NCI-H1417 (cell line): ENCODE measurements at places on chromosomes 6 and 20.
A peak's percentile ranks its signal among the peaks of the same experiment; 100 is the strongest.

DNA sequence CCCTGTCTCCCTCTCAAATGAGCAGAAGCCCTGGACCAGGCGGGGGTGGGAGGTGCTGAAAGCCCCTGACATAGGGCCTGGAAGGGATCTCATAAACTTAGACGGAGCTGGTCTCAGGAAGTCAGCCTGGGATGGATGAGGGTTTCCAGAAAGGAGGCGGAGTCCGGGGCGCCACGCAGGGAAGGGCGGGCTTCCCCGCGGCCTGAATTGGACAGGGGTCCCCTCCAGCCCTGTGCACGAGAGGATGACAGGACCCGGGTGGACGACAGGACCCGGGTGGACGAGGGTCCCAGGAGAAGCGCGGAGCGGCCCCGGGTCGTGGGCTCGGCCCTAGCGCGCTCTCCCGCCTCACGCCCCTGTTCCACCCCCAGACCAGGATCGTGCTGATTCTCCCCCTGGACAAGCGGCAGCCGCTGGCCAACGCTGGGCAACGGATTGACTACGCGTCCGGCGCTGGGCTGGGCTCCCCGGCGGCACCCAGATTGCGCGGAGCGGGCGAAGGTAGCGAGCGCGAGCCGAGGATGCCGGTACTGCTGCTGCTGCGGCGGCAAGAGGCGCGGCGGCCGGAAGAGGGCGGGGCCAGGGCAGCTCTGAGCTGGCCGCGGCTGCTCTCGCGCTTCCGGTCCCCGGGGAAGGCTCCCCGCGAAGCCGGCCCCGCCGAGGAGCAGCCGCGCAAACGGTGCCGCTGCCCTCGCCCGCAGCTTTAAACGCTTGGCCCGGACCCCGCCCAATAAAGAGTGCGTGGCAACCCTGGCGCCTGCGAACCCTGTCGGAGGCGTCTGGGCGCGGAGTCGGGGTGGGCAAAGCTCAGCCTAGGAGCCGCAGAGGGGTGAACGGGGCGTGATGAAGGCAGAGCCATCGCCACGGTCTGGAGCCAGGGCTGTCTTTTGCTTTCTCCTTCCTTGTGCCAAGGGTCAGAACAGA lies 1.3 kb downstream of the C20orf144 start:
- peak; percentile 89 for DNase-seq

DNA sequence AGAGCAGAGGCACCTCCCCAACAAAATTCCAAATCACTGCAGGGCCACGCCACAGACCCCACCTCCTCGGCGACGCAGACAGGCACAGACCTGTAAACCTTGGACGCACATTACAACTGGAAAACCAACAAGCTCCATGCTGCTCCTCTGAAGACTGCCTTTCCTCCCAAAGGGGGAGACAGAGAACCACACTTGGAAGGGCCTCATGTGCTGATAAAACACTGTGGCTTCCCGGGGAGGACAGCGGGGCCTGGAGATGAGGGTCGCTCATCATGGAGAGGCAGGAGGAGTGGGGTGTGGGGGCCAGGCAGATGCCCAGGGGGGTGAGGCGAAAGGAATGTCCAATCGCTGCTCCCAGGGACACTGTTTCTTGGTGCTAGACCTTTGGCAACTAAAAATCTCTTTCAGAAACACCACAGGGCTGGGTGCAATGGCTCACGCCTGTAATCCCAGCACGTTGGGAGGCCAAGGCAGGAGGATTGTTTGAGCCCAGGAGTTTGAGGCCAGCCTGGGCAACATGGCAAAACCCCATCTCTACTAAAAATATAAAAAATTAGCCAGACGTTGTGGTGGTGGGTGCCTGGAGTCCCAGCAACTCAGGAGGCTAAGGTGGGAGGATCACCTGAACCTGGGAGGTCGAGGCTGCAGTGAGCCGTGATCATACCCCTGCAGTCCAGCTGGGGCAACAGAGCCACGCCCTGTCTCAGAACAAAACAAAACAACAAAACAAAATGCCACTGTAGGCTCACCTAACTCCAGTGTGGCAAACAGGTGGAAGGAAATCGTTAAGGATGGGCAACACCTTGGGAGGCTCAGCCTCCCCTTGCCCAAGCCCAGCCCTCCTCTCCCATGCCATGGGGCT lies 53.8 kb downstream of the ABHD12 start:
- DNase-seq, result no peak

DNA sequence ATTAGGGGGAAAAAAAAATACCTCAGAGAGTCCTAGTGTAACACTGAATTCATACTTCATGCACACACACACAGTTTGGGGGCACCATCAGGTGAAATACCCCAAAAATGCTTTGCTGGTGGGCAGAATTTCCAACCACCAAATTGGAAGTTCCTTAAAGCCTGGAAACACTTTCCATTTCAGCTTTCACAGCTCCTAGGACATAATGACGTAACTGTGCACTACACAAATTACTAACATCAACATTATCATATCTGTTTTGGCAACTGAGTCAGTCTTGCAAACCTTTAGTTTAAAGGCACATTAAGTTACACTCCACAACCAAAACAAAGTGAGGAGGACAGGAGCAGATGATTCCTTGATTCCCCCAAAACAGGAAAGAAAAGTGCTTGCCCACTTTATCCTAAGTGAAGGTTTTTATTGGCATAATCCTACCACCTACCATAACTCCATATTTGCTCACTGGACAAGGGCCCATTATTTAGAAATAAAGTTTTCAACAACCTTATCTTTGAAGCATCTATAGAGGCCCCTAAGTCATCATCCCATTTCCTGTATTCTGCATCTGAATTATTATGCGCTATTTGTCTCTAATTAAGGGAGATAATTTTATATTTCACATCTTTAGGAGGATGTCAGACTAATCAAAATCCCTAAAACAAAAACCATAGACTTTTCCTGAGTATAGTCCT lies 3.4 kb downstream of the MBOAT1 start:
- DNase-seq, result no peak

DNA sequence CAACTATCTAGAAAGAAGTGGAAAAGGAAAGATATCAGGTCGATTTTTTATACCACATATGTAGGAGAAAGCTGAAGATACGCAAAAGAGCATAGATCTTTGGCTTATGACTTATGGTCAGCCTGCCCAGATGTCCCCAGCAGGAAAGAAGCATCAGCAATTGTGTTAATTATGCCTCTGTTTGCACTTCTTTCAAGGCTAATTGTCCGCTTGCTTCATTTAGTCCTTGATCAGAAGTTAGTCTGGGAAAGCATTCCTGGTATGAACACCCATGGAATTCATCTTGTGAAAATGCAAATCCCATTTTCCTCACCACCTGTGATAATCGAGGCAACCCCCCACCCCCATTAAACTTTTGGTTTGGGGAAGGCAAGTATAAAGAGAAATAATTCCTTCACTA lies 62.8 kb downstream of the ATP9A start:
- no peak for DNase-seq

GRCh38 chr6:162343198-162343935 lies 384.2 kb downstream of the PRKN start:
- DNase-seq, result no peak

DNA sequence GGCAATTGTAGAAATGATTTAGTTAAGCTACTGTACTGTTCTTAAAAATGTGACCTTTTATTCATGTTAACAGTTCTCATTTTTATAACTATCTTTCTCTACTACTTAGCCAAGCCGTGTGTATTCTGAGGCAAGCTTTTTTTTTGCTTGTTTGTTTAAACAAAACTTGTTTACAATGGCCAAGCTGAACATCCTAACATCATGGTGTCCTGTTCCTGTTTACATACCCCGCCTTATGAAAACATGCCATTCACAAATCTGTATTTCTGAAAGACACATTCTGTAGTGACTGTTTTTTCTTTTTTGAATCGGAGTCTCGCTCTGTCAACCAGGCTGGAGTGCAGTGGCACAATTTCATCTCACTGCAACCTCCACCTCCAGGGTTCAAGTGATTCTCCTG lies 140.9 kb downstream of the NCOA3 start:
- DNase-seq, result no peak

DNA sequence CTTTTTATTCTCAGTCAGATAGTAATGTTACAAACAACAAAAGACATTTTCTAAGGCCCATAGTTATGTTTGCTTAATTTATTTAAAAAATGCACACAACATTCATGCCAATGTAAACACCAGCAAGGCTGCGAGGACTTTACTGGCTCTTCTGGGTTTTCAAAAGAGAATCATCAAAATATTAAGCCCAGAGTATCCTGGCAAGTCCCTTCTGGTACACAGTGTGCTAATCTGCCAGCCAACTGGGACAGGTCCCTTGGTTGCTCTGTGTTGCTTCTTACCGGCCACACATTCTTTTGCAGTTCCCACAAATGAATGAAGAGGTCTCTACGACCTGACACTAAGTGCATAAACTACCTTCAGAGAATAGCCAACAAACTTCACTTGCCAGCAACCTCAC lies 42.6 kb upstream of the SPDEF start:
- no peak for DNase-seq

- no peak for DNase-seq
Observed at GRCh38 chr6:143562143-143562542, 50.6 kb upstream of the FUCA2 start.

DNA sequence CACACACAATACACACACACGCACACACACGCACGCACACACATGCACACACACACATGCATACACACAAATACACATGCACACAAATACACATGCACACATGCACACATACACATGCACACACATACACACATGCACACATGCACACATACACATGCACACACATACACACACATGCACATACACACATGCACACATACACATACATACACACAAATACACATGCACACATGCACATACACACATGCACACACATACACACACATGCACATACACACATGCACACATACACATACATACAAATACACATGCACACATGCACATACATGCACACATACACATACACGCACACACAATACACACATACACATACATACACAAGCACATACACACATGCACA lies 175.4 kb upstream of the RREB1 start:
- DNase-seq, result no peak

DNA sequence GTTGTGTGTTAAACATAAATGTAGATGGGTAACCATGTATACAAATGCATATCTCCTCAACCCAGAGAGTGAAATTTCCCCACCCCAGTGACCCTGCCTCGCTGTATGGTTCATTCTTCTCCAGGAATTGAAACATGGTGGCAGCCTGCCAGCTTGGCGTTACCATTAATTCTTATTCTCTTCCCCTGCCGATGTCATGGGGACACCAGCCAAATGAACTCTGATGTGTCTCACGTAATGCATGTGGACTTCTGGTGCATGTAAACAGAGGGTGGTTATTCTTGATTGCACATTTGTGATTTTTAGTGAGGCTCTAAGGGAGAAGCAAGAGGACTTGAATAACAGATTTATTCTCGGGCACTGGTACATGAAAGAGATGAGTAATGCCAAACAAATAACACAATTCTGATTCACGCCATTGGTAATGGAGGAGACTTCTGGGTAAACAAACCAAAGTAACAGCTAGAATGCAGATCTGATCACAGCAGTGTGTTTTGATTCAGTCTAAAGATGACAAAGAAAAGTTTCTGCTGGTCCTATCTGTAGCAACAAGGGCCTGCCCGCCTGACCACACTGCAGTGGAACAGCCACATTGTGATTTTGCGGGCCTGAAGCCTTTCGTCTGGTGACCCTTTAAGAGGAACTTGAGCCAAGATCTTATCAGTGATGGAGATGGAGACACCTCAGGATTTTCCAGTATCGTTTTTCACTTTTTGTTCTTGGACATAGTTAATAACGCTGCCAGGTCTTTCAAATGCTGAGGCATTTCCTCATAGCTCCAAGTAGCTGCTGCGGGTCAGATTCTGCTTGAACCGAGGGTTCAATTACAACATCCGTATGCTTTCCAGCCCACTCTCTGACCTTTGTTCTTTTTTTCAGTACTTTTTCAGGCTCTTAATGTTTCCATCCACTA lies 171.8 kb upstream of the AKAP12 start:
- no peak for DNase-seq

DNA sequence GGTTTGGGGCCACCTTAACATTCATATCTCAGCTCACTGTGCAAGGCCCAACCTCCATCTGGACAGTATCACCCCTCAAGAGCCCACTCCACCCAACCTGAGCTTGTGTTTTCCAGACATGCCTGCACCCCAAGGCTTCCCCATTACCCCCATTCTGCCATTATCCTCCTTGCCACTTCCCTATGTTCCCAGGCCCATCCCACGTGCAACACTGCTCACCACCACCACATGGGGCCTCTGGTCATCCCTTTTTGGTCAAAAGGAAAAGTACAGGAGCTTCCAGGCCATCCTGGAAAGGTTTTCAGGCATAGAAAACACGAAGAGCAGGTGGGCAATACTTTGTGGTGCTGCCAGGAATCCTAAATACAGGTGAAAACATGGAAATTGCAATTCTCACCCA lies 140.3 kb downstream of the SYNDIG1 start:
- no peak for DNase-seq

- DNase-seq, result no peak
Observed at GRCh38 chr6:78829407-78829806, 37.9 kb upstream of the IRAK1BP1 start.

DNA sequence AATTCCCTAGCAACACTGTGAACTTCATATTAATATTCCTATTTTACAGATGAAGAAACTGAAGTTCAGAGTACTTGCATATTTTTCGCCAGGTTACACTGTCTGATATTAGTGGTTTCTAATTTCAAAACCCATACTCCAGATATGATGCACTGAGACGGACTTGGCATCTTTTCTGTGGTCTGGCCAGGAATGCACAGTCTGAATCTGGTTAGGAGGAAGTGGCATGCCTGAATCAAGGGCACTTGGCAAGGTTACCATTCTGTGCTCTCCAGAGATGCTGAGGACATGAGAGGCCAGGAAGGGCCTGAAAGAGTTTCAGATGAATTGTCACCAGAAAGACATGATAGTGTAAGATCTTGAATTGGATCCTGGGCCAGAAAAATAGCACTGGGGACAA lies 150.1 kb downstream of the HAO1 start:
- DNase-seq, result no peak

DNA sequence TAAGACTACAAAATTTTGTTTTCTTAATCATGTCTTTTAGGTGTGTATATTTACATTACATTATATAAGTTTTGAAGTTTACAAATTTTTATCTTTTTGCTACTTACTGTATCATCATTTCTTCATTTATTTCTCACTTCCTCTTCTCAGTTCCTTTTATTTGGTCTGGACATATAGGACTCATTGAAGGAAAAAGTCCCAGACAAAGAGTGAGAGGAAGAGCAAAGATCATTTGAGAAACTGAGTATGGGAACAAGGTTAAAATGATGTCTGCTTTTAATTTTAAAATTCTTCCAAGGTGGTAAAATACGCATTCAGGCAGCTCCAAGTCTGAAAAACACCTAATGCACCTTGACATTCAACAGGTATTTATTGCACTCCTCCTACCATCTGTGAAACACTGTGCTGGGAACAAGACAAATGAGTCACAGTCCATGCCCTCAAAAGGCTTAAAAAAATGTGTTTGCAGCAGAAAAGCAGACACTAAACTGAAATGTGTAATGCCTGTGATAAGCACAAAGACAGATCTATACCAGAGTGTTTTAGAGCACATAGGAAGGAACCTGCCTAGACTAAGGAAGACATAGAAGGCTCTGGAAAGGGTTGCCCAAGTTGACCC lies 63.2 kb downstream of the PKIB start:
- no peak for DNase-seq

- DNase-seq, result peak; percentile 53
Observed at GRCh38 chr6:47631269-47631772, 67.1 kb upstream of the ADGRF4 start.

GRCh38 chr6:51479296-51479695 lies 608.1 kb downstream of the PKHD1 start:
- DNase-seq, result no peak
